ENCODE measurements at places on chromosomes 13 and 19.

DNA sequence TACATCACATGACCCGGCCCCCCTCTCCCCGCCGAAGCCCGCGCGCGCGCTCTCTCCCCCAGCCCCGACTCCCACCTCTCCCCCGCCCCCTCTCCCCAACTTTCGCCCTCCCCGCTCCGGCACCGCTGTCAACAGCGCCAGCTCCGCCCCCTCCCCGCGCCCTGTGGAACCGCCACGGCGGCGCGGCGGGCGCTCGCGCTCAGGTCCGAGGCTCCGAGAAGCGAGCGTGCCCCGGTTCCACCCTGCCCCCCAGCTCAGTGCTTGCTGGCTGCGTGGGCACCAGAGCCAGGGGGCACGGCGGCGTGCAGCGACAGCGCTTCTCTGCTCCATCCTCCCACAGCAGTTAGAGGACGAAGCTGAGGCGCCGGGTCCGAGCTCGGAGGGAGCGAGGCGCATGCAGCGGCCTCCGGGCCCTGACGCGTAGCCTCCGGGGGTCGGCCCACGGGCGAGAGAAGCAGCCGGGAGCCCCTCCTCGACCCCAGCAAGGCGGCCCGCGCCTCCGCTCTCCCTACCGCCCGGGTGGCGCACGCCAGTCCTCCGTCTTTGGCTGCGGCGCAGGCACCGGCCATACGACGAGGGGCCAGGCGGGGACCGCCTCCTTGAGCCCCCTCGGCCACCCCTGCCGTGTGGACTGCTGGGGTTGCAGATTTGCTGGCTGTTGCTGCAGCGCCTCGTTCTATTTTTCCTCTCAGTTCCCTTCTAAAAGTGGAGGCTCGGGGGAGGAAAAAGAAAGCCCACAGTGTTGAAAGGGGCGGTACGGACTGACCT lies 109.5 kb downstream of the KCNRG start:
- peak; percentile 92 for DNase-seq

DNA sequence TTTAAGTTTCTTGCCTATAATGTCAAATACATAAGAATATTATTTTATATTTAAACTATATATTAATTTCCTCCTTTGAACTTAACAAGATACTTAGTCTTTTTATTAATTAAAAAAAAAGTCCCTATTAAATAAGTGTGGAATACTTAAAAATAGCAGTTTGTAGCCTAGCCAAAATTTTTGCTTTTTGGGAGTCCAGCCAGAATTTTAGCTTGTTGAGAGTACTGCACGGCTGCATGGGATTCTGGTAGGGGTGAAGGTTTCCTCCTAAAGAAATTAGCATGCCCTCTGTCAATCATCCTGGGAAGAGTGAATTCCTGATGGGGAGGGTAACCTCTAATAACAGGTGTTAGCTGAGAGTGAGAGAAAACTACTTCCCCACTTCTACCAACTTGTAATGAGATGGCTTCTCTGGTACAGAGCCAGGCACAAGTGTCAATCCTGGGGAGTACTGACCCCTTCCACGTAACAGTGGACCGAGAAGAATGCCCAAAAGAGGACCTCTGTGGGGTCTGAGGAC lies 195.7 kb downstream of the SPRY2 start:
- DNase-seq = no peak

GRCh38 chr13:102261316-102261715 lies 140.5 kb downstream of the FGF14 start:
- no peak for DNase-seq

GRCh38 chr13:50227361-50227760 lies 212.1 kb downstream of the KCNRG start:
- no peak for DNase-seq

DNA sequence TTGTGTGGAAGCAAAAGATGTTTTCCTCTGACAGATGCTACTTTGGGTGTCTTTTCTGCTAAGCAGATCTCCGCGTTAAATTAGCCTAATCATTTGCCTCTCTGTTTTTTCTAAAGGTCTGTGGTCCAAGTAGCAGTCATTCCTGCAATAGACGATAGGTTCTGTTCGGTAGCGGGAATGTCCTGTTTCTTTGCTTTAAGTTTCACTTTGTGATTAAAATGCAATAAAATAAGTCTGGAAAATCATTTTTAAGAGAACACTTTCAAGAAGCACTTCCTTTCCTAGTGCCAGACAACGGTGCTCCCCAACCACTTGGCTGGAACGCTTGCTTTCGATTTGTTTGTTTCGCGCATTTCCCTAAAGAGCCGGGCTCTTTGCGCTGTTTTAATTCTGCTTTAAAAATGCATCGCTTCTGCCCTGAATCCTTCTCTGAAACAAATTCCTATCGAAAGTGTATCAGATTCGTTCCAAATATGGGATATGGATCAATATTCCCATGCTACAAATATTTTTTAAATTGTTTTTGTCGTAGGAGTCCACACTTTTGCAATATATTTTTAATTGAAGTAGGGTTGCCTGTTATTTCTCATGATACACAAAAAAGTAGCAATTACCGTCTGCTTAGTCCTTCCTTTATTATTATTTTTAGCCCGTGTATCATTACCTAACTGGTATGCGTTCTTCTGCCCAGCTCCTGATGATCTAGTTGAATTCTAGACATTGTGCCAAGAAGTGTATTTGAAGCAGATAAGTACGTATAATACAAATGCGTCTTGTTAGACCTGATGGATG lies 14.2 kb downstream of the ZIC2 start:
- DNase-seq = no peak

- DNase-seq = no peak
These were observed 254.0 kb downstream of the GPC6 start for GRCh38 chr13:93480553-93481106.

- DNase-seq = no peak
These were observed 84.3 kb downstream of the TEX29 start for GRCh38 chr13:111404746-111405145.

GRCh38 chr19:2231621-2232221 lies 4.4 kb downstream of the PLEKHJ1 start:
- DNase-seq = no peak

DNA sequence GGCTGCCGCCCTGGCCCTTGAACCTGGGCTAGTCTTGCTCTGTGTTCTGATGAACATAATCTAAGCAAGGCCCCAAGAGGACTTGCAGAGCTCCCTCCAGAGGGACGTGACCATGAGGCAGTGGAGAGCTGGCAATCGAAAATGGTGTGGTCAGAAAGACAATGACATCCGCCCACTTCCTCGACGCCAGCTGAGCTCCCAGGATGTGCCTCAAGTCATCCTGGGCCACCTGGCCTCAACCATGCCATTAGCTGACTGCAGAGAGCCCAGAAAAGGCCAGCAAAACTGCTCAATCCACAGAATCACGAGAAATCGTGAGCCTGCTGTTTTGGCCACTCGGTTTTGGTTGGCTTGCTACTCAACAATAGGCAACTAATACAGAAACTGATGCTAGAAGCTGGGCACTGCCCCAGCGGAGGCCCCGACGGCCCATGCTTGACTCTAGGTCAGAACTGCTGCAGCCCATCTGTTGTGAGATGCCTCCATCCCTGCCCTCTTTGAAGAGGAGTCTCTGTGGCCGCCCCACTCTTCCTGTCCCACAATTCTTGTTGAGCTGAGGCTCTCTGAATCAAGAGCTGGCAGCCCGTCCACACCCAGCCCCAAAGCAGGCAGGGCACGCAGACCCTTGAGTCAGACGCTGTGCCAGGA lies 53.3 kb downstream of the STK24 start:
- DNase-seq = no peak

- DNase-seq = no peak
These were observed 32.2 kb downstream of the TMEM161A start for GRCh38 chr19:19106056-19106551.

DNA sequence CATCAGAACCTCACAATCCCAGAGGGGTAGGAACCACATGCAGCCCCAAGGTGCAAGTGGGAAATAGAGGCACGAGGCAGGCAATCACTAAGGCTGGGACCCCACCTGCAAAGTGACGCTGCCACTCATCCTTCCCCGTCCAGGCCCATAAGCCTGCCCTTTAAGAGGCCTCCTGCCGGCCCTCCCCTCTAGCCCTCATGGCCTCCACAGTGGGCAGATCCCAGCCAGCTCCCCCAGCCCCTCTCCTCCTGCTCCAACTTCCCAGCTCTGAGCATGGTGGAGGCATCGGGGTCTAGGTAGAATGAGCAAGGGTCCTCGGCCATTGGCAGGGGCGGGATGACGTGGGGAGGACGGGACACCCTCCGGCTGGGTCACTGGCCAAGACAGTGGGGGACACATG lies 2.7 kb downstream of the ZSCAN18 start:
- no peak for DNase-seq

DNA sequence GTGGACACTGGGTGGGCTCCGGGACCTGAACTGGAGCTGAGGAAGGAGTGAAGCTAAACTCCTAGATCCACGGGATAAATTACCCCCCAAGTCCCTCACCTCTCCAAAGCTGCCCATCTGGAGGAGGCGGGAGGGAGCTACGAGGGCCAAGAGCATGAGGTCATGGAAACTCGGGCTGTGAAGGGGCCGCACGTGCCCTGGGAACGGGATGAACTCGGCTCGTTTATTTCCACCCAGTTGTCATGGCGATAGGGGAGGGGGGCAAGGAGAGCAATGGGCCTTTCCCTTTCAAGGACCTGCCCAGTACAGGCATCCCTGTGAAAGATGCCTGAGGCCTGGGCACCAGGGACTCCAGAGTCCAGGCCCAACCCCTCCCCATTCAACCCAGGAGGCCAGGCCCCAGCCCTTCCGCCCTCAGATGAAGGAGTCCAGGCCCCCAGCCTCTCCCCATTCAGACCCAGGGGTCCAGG lies 3.8 kb downstream of the PPP1R12C start:
- peak; percentile 4 for DNase-seq

- no peak for DNase-seq
These were observed 699 bp downstream of the TMEM259 start for GRCh38 chr19:1019980-1020867.

- DNase-seq = no peak
These were observed 48.5 kb downstream of the GNG7 start for GRCh38 chr19:2653710-2654707.

- DNase-seq = no peak
These were observed 13.1 kb upstream of the NOTCH3 start for GRCh38 chr19:15213715-15214381.

DNA sequence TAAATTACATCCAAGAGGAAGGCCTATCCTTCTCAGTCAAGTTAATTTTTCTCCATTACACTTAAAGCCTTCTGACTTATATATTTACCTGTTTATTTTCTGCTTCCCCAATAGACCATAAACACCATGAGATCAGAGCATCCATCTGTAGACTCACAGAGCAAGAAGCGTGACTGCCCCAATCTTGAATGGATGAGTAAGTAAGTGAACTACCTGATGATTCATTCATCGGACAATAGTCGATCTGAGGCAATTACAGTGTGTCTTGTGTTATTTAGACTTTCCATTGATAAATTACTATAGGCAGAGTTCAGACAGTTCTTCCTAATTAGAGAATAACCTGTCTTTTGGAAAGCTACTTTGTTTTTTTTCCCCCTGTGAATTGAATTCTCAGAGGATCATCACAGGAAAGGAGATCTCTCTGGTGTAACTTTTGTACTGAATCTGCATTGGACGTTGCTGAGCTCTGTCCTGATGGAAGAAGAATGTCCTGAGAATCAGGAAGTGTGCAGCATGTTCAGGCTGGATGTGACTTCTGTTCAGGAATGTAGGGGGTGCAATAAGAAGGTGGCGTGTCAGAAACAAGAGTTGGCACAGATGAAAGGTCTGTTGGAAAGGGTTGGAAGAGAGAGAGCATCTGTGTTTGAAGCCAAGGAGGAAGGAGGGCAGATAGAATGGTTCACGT lies 367.0 kb downstream of the NALCN start:
- DNase-seq = no peak

- DNase-seq = no peak
These were observed 112.7 kb upstream of the UBL3 start for GRCh38 chr13:29963089-29963488.

DNA sequence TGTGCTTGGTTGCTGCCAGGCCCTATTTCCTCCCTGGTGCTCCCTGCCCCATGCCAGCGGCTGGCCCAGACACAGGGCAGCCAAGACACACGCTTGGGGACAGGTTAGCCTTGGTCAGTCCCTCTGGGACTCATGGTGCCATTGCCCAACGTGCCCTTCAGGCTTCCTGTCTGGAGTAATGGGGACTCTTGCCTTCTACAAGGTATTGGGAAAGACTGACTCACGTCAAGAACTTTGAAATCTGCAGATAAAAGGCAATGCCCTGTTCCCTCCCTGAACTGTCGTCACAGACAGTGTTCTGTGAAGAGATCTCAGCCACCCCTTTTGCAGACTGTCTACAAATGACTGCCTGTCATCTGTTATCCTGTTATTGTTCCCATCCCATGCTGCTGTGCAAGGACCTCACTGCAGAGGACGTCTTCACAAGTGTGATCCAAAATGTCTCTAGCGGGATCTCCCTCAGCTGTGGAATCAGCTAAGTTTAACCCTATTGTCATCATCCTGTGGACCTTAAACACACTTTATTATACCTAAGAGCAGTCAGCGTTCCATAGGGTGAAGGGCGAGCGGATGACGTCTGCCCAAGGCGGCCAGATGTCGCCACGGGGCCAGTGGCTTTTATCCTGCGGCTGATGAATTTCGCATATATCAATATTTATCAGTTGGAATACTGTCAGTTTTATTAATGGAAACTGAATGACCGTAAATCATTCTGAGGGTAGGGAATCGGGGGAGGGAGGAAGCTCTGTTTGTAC lies 59.0 kb downstream of the GSX1 start:
- no peak for DNase-seq

- no peak for DNase-seq
These were observed 3.0 kb upstream of the KMT2B start for GRCh38 chr19:35714601-35715354.

GRCh38 chr19:49710372-49710951 lies 19.5 kb downstream of the CPT1C start:
- no peak for DNase-seq

DNA sequence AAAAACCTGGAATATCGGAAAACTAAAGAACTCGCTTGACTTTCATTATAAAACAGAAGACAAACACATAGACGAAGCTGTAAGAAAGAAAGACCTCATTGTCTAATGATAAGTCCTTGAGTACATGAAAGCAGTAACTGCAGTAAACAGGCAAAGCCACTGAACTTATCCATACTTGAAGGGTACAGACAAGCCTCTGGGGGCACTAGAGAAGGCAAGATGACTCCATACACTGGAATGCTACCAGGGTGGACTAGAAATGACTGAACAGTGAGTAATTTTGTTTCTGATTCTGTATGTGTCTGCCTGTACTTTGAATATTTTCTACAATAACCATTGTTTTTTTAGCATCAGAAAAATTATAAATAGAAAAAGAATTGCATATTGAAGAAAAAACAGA lies 507.9 kb downstream of the UQCRFS1 start:
- no peak for DNase-seq

- no peak for DNase-seq
These were observed 646 bp downstream of the TMEM161A start for GRCh38 chr19:19137556-19138108.

- DNase-seq = no peak
These were observed 27.5 kb upstream of the ANKRD10 start for GRCh38 chr13:110942248-110942981.

Data from CD14-positive monocyte (primary cell).